H7 (cell line): ENCODE measurements at places on chromosomes 4 and X.

DNA sequence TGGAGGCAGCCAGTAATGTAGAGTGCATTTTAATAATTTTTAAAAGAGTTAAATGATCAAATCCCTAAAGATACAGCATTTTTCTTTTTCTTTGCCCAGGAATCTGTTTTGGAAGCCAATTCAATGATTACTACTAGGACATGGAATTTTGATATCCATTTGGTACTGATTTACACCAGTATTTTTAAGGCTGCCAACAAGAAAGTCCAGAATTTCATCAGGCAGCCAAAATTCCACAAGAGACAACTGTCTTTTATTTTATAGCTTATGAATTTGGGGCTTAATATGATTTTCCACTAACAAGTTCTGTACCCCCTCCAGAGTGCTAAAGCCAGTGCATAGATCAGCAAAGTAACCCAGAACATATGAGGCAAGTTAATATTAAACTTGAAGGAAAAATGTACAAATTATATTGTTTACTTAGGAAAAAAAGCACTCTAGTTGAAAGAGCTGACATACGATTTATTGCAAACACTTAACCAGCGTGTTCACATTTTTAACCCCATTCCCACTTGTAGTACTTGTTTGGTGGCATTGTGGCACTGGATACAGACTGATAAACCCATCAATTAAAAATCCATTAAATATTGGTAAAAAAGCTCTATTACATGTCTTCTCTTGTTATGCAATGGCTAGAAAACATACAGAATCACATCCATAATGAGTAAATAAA is 259.7 kb downstream of the DCHS2 start:
- no peak for DNase-seq

DNA sequence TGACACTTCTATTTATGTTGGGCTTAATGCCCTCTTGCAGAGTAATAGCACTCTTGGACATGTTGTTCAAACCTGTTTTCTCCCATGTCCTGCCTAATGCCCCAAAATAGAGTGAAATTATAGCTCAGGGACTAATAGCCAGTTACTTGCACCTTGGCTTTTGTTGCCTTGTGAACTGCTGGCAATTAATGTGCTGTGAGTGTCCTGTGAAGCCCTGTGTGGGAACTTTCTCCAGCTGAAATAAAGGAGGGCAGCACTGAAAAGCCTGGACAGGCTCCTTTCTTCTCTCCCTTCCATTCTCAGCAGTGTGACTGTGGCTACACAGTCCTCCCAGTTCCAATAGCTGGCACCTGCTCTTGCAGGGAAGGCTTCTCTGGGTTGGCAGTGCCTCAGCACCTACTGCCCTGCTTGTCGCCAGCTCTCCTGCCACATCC is 72.4 kb downstream of the DCLK2 start:
- DNase-seq = no peak

DNA sequence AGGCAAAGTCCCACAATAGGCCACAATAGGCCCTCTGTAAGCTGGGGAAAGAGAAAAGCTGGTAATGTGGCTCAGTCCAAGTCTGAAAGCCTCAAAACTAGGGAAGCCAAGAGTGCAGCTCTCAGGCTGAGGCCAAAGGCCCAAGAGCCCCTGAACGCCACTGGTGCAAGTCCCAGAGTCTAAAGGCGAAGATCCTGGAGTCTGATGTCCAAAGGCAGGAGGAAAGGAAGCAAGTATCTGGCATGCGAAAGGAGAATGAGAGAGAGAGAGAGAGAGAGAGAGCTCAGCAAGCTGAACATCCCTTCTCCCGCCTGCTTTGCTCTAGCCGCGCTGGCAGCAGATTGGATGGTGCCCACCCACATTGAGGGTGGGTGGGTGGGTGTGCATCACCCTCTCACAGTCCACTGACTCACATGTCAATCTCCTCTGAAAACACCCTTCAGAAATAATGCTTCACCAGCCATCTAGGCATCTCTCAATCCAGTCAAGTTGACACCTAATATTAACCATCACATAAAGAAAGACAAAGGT is 30.9 kb upstream of the ELF2 start:
- DNase-seq = no peak

DNA sequence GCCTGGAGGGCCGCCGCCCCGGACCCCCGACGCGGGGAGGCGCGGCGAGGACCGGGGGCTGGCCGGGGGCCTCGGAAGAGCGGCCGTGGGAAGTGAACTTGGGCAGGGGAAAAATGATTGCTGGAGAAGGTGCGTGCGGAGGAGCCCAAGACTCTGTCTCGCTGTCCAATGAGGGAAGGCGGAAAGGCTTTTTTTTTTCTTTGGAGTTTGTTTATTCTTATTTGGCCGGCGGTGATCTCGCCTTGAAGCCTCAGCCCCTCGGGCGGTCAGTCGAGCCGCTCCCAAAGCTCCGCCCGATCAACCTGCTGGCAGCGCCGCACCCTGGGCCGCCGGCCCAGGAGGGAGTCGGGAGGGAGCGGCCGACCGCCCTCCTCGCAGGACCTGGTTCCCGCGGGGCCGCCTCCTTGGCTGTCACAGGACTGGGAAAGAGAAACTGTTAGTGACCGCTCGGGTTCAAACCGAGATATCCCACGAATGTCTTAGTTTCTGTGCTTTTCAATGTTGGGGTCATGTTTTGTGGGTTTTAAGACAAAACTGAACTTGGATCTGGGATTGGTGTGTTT is 2.5 kb downstream of the CPEB2 start:
- DNase-seq = peak; percentile 53

DNA sequence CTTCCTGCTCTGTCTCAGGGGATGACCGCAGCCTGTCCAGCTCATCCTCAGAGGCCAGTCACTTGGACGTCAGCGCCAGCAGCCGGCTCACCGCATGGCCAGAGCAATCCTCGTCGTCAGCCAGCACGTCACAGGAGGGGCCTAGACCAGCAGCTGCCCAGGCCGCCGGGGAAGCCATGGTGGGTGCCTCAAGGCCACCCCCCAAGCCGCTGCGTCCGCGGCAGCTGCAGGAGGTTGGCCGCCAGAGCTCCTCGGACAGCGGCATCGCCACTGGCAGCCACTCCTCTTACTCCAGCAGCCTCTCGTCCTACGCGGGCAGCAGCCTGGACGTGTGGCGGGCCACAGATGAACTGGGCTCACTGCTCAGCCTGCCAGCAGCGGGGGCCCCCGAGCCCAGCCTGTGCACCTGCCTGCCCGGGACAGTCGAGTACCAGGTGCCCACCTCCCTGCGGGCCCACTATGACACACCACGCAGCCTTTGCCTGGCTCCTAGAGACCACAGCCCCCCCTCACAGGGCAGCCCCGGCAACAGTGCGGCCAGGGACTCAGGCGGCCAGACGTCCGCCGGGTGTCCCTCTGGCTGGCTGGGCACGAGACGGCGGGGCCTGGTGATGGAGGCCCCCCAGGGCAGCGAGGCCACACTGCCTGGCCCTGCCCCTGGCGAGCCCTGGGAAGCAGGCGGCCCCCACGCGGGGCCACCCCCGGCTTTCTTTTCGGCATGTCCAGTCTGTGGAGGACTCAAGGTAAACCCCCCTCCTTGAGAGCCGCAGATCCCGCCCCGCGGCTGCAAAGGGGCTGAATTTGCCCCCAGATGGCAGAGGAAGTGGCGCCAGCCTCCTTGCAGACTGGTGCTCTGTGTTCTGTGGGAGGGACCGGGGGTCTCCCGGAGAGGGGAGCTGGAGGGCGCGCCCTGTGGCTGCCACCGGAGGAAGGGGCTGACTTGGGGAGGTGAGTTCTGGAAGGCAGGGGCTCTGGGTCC is 29.9 kb downstream of the DOK7 start:
- DNase-seq = no peak

DNA sequence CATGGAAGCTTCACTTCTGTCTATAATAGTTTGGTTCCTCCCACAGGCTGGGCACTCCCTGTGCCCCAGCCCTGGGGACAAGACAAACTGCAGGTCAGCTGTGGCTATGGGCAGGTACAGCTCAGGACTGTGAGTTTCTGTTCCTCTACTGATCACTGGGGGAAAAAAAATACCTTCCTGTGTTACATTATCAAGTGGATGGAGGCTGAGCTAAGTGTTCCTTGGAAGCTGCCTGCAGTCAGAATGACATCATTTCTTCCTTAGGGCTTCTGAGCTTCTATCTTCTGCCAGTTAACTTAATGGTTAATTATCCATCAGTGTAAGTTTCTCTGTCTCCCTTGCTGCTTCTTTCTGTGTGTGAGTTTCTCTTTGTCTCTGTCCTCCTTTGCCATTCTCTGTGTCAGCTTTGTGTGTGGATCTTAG is 4.6 kb downstream of the RAB33A start:
- no peak for DNase-seq

DNA sequence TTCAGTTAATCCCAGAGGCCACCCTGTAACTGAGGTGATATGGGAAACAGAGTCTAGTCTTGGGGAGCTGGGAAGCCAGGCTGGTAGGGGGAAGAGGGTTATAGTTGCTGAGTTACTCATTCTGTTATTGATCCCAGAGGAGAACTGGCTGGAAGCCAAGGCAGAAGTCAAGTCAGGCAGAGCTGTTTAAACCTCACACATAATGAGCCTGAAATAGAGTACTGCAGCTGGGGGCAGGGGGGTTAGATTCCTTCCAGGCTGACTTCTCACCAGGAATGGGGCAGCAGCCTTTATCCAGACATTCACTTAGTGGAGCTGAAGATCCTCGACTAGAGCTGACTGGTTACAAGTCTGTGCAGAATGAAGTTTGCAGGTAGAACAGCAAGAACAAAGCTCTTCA is 144.9 kb downstream of the C4orf33 start:
- DNase-seq = no peak

DNA sequence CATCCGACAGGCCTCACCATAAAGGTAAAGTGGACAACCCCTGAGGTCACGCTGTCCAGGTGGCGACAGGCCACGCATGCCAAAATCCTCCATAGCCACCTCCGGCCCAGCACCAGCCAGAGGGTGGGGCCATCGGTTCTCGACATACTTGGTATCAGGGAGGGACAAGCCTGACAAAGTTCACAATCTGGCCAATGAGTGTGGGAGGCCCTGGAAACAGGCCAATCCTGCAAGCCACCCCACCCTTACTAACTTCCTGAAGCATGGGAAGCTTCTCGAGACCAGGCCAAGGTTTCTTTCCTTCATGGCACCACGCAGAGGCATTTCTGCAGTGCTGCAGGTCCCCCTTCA is 73.8 kb downstream of the MTMR1 start:
- peak; percentile 54 for DNase-seq

- DNase-seq = no peak
Observed at GRCh38 chr4:27835851-27836250, 975.2 kb downstream of the STIM2 start.

- DNase-seq = no peak
Observed at GRCh38 chrX:141714680-141715079, 16.1 kb upstream of the SPANXD start.

GRCh38 chr4:103934178-103934789 is 214.5 kb upstream of the TACR3 start:
- peak; percentile 43 for DNase-seq

GRCh38 chrX:131862321-131862720 is 160.8 kb upstream of the STK26 start:
- no peak for DNase-seq

GRCh38 chr4:6442555-6442954 is 29.9 kb downstream of the PPP2R2C start:
- DNase-seq = no peak

GRCh38 chrX:118038614-118039365 is 77.8 kb downstream of the KLHL13 start:
- DNase-seq = no peak

DNA sequence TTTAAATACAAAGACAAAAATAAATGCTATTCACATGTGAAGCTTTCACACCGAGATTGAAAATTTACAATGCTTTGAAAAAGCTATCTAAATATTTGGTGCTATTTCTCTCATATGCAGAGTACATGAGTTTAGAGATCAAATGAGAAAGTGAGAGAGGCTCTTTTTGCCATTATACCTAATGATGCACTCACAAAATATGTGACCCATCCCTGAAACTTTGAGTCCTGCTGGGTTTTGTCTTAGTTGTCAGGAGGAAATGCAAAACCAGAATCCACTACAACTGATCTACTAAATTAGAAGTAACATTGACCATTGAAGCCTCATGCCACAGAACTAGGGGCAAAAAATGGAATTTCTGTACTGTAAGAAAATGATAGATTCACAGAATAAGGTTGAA is 251.7 kb downstream of the MAPK10 start:
- DNase-seq = no peak

DNA sequence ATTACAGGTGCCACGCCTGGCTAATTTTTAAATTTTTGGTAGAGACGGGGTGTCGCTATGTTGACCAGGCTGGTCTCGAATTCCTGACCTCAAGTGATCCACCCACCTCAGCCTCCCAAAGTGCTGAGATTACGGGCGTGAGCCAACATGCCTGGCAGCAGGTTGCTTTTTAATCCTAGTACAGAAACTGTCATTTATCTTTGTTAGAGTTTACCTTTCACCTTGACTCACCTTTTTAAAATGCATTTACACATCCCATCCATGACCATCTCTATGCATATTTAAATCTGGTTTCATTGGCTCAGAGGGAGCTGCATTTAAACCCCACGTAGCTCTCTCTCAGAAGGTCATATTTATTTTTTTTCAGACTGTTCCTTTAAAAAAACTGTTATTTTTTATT is 31.9 kb downstream of the SLC16A2 start:
- no peak for DNase-seq

DNA sequence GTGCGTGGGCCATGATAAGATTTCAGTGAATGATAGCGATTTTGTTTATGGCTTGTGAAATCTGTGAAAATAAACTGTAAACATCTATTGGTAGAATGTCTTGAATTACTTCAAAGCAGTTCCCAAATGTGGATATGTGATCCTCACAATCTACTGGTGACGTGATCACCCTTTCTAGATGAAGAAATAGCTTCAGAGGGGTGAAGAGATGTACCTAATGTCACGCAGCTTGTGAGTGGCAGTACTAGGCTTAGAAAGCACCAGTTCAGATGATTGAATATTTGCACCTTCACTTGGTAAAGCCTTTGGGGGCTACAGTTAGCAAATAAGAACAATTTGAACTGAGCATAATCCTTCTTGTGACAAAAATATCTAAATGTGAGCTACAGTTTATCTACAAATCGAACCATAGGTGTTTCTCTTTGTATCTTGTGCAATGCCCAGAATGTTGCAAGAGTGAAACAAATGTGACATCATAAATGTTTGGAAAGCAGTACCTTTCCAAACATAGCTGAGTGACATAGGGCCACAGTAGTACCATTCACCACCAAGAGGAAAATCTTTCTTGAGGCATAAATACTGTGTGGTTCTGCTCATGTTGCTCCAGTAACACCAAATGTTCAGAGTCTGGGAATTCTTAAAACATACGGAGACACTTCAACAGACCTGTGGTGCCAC is 14.2 kb downstream of the PAK3 start:
- DNase-seq = no peak

DNA sequence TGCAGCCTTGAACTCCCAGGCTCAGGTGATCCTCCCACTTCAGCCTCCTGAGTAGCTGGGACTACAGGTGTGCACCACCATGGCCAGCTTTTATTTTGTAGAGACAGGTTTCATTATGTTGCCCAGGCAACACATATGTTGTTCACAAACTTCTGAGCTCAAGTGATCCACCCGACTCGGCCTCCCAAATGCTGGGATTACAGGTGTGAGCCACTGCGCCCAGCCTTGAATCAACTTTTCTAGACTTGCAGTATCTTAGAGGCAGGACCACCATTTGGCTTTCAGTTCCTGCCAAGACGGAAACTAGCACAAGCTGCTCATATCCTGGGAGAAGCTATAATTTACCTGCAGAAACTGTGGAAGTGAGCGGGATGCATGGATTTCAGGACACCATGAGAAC is 19.9 kb downstream of the NAT8L start:
- no peak for DNase-seq
